ENCODE measurements at places on chromosomes 2 and 18. TPM values are rescaled to one million over a fixed set of nuclear protein-coding genes. Genes with fewer than 3 reads are reported as not detected.
A peak's percentile ranks its signal among the peaks of the same experiment; 100 is the strongest.

BMP10 gene
- total RNA-seq = 1.9 TPM

MEP1B gene
- total RNA-seq = not detected

CHRNG gene
- not detected for total RNA-seq

SCG2 gene
- total RNA-seq = 1.8 TPM

ZNF892 gene
- total RNA-seq = 2.2 TPM

MC4R gene
- not detected for total RNA-seq

SLC38A11 gene
- total RNA-seq = not detected

RESP18 gene
- total RNA-seq = not detected

ACMSD gene
- total RNA-seq = not detected

LOXHD1 gene
- not detected for total RNA-seq

MC2R gene
- total RNA-seq = not detected

DNA sequence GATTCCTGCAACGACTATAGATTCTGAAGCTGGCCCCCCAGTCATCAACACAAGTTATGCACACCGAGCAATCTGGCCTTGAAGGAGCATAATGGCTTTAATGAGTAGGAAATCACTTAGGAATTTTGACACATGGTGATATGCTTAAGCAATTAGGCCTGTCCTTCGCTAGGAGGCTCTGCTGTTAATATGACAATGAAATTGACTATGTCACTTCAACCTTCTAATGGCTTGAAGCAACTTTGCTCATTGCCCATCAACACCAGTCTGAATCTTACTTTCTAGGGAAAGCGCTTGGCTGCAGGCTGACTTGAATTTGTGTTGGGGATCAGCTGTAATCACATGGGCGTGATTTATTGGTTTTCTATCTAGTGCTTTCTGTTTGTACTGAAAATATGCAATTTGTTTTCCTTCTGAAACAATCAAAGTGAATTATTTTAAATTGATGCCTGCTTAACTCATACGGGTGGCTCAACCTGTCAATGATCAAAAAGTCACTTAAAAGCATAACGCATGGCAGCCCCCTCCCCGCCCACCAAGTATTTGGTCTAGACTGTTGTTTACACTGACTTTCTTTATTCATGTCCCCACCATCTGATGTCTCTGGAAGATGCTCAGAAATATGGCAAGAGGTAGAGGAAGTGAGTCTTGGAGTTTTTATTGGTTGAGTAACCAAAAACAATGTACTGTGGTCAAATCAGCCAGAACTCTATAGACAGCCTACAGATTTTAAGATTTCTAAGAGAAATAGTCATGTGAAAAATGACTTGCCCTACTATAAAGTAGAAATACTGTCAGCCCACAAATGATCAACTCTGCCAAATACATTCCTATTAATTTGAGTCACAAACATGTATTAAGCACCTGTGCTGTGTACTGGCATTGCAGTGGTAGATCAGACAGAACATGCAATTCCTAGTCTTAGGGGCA is 344.9 kb downstream of the RBM43 start:
- no peaks in the 10 kb centered on the region for H3K4me1 ChIP-seq
- H3K27ac ChIP-seq = no peak overlapping the region
- no peak for DNase-seq
- no peaks in the 10 kb centered on the region for H3K36me3 ChIP-seq
- no peaks in the 10 kb centered on the region for H3K27me3 ChIP-seq

DNA sequence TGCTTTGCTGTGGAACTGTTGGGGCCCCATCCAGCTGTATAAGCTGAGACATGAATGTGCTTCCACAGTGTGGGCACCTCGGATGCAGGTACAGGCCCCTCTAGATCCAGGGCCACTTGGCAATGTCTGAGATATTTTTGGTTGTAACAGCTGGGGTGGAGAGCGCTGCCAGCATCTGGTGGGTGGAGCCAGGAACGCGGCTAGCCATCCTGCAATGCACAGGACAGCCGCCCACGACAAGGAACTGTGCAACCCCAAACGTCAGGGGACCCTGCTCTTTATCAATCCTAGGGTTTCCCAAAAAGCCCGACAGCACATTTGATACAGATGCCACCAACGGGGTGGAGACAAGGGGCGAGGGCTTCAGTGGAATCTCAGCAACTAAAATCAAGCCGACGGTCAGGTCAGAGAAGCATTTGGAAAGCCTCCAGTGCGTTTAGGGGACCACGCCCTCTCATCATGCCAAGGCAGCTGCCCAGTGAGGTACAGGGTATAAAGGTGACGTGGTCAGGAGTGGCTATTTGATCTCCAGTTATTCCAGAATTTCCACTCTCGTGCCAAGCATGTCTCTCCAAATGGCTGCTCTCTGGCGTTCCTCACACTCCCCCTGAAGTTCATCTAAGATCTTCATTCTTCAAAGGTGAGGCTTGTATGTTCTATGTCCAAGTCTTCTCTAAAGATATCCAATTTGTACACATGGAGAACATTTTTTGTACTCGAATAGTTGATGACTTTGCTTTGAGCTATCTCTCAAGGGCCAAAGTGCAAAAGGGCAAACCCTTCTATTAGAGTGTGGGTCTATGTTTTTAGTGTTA is 55.7 kb downstream of the LRRFIP1 start:
- H3K36me3 ChIP-seq = no peaks in the 10 kb centered on the region
- H3K4me1 ChIP-seq = peaks cover 44% of the 10 kb centered on the region
- H3K27ac ChIP-seq = peak overlapping the region; percentile 49

DNA sequence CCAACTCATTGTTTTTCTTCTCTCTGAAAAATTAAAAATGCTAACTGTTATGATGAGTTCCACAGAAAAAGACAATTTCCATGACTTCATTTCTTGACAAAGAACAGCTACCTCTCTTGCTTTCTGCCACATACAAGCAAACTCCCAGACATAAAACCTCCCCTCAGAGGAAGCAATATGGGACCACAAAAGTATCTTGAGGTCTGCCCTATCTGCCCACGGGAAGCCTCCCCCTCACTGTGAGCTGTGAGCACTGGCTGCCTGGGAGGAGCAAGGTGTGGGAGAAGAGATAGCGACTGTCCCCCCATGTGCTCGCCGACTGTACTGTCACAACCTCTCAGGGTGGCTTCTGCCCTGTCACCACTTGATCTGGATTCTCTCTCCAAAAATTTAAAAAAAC is 69.7 kb upstream of the NRP2 start:
- no peak overlapping the region for H3K4me3 ChIP-seq
- no peak overlapping the region for H3K27ac ChIP-seq
- DNase-seq = no peak
- H3K36me3 ChIP-seq = no peaks in the 10 kb centered on the region
- no peaks in the 10 kb centered on the region for H3K27me3 ChIP-seq
- H3K4me1 ChIP-seq = no peaks in the 10 kb centered on the region

DNA sequence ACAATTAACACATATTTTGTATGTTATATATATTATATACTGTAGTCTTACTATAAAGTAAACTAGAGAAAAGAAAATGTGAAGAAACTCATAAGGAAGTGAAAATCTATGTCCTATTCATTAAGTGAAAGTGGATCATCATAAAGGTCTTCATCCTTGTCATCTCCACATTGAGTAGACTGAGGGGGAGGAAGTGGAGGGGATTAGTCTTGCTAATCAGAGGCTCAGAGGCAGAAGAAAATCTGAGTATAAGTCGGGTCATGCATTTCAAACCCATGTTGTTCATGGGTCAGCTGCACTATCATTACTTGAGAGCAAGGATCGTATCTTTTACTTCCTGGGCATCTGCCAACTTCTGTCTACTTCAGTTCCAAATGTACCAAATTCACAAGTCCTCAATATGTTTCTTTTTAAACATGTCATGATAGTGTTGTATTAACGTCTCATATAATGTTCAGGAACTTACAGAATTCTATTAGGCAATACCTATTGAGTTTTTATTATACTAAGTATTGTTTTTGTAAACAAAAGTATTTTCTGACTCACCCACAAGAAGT is 208.9 kb upstream of the BOD1L2 start:
- DNase-seq = no peak
- no peak overlapping the region for H3K4me3 ChIP-seq
- no peaks in the 10 kb centered on the region for H3K27me3 ChIP-seq
- H3K27ac ChIP-seq = no peak overlapping the region
- H3K4me1 ChIP-seq = no peaks in the 10 kb centered on the region

GRCh38 chr2:99481527-99481926 is 8.3 kb downstream of the REV1 start:
- H3K27ac ChIP-seq = no peak overlapping the region
- H3K4me1 ChIP-seq = no peaks in the 10 kb centered on the region
- no peak for DNase-seq
- H3K4me3 ChIP-seq = no peak overlapping the region
- no peaks in the 10 kb centered on the region for H3K36me3 ChIP-seq

DNA sequence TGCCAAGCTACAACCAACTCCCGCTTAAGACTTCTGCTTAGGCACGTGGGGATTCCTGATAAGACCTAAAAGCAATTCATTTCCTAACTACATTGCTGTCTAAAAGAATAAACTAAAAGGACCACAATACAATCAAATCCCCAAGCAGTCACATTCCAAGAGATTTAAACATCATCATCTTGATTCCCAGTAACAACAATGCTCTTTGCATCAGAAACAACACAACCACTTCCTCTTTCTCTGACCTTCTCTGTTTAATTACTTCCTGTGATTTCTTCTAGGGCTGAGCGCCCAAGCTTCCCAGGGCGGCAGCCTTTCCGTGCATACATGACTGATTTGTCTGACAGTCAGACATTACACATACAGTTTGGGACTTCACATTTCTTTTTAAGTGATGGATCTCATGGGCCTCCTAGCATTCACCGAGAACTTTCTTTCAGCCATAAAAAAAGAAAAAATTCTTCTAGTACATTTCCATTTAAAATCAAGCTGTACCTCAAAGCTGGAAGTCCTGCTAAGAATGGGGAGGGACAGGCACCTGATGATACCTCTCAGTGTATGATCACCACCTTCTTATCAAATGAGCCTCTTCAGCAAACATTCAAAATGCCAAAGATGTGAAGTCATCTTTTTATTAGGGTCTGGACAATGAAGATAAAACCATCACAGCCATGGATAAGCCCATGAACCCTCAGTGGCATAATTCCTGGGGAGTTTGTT is 11.5 kb downstream of the SPRED2 start:
- no peak overlapping the region for H3K27ac ChIP-seq
- H3K4me1 ChIP-seq = no peaks in the 10 kb centered on the region
- no peaks in the 10 kb centered on the region for H3K27me3 ChIP-seq
- no peak for DNase-seq

DNA sequence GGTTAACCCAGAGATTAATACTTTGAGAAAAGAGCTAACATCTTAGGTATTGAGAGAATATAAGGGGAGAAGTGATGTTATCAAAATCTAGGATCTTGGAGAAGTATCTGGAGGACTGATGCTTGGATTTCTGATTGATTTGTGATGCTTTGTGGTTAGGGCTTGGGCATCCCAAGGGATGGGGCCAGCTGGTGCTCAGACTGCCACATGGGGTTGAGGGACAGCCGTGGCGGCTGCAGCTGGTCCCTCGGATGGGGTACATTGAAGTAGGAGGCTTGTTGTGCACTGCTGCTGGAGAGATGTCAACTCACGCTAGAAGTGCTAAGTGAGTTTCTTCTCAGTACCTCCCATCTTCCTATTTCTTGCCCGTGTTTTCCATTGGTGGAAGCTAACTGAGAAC is 22.4 kb downstream of the HRH4 start:
- H3K27me3 ChIP-seq = no peaks in the 10 kb centered on the region
- no peaks in the 10 kb centered on the region for H3K4me1 ChIP-seq
- no peak overlapping the region for H3K27ac ChIP-seq
- H3K4me3 ChIP-seq = no peak overlapping the region

- no peak overlapping the region for H3K4me3 ChIP-seq
- no peaks in the 10 kb centered on the region for H3K27me3 ChIP-seq
- no peak overlapping the region for H3K27ac ChIP-seq
- H3K36me3 ChIP-seq = no peaks in the 10 kb centered on the region
- DNase-seq = no peak
These were observed 125.7 kb upstream of the PXDN start for GRCh38 chr2:1869987-1870386.

DNA sequence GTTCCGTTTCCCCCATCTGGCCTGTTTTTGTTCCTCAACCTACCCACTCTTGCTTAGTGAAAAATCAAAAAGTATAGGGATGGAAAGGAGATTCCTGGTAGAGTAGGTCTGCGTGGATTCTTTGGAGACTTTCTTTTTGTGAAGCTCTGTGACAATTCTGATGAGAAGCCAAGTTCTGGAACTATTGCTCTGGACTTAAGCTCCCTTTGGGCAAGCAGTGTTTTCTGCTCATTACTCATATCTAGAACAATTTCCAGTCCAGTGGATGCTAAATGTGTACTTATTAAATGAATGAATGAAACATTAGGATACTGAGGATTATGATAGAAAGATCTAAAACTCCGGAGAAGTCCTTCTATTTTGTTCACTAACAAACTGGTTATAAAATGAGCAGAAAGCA is 76.5 kb downstream of the SOCS6 start:
- no peak for DNase-seq
- no peaks in the 10 kb centered on the region for H3K27me3 ChIP-seq
- no peaks in the 10 kb centered on the region for H3K36me3 ChIP-seq
- H3K4me3 ChIP-seq = no peak overlapping the region
- H3K27ac ChIP-seq = no peak overlapping the region
- no peaks in the 10 kb centered on the region for H3K4me1 ChIP-seq

DNA sequence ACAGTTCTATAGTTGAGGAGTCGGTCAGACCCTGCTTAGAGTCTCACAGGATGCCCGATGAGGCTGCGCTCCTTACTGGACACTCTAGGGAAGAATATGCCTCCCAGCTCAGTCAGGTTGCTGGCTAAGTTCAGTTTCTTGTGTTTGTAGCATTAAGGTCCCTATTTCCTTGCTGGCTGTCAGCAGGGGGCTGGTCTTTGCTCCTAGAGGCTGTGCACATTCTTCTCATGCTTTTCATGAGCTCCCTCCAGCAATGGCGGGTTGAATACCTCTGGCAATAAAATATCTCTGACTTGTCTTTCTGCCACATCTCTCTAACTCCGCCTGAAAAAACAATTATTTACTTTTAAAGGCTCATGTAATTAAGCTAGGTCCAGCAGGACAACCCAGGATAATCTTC is 79.4 kb upstream of the DNAJC10 start:
- no peaks in the 10 kb centered on the region for H3K4me1 ChIP-seq
- no peak overlapping the region for H3K4me3 ChIP-seq
- no peak for DNase-seq

DNA sequence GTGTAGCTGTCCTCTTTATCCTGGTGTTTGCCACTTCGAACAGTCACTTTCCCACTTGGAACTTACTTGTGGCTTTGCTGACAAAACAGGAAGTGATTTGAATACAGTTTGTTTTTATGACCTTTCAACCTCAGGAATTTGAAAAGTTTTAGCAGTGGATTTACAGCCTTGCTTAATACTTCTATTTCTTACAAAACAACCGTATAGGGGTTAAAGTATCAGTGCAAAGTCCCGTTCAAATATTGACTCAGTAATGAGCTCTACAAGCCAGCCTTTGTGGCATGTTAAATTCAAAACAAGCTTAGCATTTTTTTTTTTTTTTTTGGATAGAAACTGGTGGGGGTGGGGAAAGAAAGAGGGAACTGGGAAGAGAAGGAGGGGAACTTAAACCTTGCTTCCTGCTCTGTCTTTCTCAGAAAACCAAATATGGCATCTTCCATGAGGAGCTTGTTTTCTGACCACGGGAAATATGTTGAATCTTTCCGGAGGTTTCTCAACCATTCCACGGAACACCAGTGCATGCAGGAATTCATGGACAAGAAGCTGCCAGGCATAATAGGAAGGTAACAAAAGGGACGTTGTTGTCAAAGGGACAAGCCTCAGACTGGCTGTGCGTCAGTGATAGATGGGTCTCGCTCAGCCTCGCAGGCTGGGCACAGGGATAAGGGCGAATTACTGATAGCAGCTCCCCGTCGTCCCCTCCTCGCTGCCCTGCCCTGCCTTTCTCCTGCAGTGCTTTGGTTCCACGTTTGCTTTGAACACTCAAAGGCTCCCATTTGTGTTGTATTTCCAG is at the start of gene HNMT:
HNMT (plus strand) TSS at position 408 of the 793 bp plus-strand sequence; CDS start at position 427, 19 bp downstream.
- no peaks in the 10 kb centered on the region for H3K27me3 ChIP-seq
- DNase-seq = peak; percentile 73
- H3K4me1 ChIP-seq = peaks cover 10% of the 10 kb centered on the region
- H3K4me3 ChIP-seq = peak within 1 kb of the TSS; percentile 54

Data from right atrium auricular region (tissue), 2 donors.